ENCODE measurements at places on chromosomes 4 and X.

GRCh38 chrX:72305286-72306084 is at the start of gene CITED1:
Gene CITED1 (minus strand): TSS chrX:72305914. CDS start chrX:72302869, 3,045 bp downstream.
- DNase-seq, result no peak

- DNase-seq, result no peak
Observed at GRCh38 chr4:90039122-90039521, 88.1 kb upstream of the CCSER1 start.

- DNase-seq, result no peak
Observed at GRCh38 chrX:26925088-26925487, 538.1 kb downstream of the PPP4R3C start.

DNA sequence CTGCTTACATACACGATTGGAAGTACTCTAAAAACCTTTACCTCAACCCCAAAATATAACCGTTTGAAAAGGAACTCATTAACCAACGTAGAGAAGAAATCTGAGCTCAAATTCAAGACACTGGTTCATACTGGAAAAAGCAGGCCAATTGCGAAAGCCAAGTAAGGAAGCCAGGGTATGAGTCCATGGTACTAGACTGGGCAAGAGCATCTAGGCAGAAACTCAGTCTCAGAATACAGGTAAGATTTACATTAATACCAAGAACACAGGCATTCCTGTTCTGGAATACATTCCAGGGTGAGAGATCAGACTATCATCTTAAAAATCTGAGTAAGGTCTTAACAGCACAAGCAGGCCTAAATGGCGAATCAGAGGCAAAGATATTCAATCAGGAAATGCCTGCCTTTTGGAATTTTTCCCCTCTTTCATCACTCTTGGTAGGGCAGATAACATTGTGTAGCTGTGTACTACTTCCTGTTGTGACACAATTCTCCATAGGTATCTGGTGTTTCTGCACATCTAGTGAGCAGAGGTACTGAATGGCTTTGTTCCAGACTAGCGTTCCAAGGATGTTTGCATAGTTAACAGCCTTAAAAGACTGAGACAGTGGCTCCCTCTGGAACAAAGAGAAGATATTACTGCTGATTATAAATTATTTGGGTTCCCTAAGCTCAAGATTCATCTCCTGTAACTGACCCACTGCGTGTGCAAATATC is 311.3 kb downstream of the PCDH19 start:
- DNase-seq, result no peak

DNA sequence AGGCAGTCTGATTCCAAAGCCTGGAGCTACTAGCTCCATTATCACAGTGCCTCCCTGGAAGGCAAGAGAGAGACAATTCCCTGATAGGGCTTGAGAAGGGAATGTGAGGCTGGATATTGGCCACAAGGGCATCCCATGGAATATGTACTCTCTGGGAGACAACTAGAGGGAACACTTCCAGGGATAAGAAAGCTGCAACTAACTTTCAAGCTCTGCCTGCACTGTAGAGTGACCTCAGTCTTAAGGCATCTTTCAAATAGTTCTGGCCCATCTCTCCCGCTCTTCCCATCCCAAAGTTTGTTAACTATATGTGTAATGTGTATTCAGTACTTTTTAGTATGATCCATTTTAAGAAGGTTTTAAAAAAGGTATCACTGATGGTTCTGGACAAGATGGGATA is 13.1 kb upstream of the RNF212 start:
- DNase-seq, result no peak

- no peak for DNase-seq
Observed at GRCh38 chr4:105714932-105715331, 6.3 kb downstream of the GSTCD start.

DNA sequence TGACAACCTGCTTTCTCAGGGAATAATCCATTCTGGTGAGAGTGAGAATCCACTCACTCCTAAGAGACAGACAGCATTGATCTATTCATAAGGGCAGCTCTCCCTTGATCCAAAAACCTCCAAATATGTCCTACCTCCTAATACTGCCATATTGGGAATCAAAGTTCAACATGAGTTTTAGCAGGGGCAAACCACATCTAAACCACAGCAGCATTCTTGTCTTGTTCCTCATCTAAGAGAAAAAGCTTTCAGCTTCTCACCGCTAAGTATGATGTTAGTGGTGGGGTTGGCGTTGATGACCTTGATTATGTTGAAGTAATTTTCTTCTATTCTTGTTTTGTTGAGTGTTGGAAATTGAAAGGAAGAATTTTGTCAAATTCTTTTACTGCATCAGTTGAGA is 69.6 kb downstream of the SERTM2 start:
- peak; percentile 36 for DNase-seq

DNA sequence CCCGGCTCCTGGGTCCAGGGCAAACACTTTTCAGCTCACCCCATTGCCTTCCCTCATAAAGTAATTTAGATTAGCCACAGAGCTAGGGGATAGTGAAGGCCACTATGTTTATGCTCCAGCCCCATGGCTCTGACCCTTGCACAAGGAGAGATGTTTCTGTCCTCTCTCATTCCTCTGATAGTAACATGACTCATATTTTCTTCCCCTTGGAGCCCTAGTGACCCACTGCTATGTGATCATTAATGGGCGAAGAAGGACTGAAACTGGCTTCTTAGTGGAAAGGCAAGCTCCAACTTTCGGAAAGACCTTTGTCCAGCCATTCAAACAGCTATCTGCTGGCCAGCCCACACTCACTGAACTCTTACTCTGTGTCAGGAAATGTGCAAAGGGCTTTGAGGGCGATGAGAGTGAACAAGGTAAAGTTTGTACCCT is 12.3 kb downstream of the CLDN2 start:
- no peak for DNase-seq

- no peak for DNase-seq
Observed at GRCh38 chr4:119657111-119657611, 28.6 kb upstream of the PDE5A start.

DNA sequence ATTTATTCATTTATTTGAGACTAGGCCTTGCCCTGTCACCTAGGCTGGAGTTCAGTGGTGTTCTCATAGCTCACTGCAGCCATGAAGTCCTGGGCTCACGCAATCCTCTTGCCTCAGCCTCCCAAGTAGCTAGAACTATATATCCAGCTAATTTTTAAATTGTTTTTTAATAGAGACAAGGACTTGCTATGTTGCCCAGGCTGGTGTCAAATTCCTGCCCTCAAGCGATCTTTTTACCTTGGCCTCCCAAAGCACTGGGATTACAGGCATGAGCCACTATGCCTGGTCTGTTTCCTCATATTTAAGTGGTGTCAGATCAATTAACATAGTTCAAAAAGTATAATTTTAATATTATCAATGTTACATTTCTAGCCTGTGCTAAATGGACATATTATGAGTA is 68.5 kb downstream of the AFF1 start:
- DNase-seq, result no peak

GRCh38 chrX:41518841-41519220 is 71.7 kb downstream of the NYX start:
- no peak for DNase-seq

DNA sequence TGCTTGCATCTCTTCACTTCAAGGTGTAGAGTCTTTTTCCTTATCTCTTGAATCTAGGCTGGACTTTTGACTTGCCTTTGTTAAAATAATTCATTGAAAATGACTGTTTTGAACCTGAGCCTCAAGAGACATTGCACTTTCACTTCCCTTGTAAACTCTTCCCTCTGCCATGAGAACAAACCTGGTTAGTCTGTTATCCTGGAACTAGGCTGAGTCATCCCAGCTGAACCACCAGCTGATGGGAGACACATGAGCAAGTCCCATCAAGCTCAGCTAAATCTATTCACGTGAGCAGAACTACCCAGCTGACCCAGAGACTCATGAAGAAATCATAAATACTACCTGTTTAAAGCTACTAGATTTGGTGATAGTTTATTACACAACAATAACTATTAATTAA is 202.3 kb upstream of the CENPE start:
- peak; percentile 61 for DNase-seq

DNA sequence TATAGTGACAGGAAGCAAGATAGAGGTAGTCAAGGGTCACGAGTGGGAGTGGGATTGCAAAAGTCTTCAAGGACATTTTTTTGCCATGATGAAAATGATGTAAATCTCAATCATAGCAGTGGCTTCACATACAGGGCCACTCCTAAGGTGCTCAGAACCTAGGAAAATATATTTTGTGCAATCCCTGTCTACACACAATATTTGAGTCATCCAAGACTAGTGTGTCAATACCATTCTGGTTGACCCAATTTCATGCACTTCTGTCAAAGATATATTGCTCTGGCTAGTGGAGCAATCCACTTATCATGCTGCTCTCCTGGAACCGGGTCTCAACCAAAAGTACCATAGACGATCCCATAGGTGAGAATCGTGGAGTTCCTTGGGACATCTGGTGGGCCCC is 24.2 kb upstream of the XPNPEP2 start:
- no peak for DNase-seq

DNA sequence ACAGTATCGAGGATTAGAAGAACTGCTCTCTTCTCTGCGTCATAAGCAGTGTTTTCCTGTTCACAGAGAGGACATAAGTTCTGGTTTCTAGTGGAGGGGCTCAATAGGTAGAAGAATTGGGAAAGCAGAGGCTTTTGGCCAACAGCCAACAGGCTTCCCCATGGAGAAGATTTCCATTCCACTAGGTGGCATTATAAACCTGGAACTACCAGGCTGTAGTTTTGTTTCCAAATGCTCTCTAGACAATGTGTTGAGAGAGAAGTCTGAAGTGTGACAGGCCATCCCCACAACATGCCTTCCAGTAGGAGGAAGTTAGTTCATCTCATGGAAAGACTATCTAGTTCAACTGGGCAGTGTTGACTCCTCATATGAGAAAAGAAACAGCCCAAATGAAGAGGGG is 63.8 kb upstream of the ANXA10 start:
- DNase-seq, result no peak

DNA sequence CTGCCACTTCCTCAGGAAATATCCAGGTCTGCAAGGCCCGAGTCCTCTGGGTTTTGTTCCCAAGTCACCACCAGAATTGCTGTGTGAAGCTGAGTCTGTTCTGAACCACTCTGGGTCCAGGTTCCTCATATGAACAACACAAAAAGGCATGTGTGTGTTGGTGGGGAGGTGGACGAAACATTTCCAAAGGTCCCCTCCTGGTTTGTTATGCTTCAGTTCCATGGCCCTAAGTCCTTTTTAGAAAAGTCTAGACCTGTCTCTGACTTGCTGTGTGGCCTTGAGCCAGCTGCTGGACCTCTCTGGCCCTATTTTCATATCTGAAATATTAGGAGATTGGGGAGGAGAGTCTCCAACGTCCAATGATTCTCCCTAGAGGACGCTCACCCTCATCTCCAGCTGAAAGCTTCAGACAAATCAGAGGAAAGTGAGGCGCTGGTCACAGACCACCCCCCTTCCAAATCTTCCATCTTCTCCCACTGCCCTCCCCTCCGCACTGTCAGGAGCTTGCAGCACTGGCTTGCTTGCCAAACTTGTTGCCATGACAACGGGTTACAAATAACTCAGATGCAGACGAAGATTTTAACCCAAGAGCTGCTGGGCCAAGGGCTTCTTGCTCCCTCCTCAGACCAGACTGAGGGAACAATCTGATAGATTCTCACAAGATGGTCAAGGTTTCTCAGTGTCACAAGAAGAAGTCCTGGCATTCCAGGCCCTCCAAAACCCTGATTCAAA is 64.5 kb downstream of the SMC1A start:
- DNase-seq, result peak; percentile 13

GRCh38 chr4:53535567-53535966 is 55.7 kb downstream of the LNX1 start:
- DNase-seq, result peak; percentile 77

- DNase-seq, result no peak
Observed at GRCh38 chr4:189185810-189186432, 754.8 kb upstream of the FRG1 start.

DNA sequence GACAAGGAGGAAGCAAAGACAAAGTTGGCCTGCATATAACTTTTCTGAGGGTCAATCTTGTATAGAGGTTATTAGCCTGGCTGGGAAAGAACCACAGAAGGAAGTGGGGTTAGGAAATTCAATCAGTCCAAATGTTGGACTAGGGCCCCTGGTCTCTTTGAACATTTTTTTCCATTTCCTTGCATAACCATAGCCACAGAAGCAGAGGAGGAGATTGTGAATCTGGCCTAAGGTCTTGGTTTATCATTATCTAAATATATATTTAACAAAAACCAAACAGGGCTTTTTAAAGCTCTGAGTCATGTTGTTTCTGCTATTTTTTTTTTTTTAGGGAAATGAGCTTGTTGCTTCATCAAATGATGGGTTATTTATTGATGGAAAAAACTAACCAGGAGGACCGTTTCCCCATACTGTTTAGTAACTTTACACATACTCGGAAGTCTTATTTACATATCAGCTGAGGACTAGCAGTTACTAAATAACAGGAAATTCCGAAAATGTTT is 97.7 kb upstream of the ACSL4 start:
- DNase-seq, result peak; percentile 88

- no peak for DNase-seq
Observed at GRCh38 chr4:10893395-10893794, 208.8 kb upstream of the CLNK start.

DNA sequence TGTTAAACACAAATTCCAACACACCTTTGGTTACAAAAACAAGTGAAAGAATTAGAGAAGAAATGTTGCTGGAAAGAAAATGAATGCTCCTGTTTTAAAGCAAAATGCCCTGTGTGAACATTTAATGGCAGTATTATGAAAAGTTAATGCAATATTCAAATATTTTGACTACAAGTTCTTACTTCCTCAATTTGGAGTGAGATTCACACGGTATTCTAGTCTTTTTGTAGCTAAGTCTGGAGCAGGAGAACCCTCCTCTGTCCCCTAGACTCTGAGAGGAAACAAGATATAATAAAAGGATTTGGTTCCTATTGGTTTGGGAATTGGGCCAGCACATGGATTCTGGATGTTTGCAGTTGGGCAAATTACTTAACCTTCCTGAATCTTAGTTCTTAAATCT is 12.7 kb downstream of the MAD2L1 start:
- peak; percentile 23 for DNase-seq

DNA sequence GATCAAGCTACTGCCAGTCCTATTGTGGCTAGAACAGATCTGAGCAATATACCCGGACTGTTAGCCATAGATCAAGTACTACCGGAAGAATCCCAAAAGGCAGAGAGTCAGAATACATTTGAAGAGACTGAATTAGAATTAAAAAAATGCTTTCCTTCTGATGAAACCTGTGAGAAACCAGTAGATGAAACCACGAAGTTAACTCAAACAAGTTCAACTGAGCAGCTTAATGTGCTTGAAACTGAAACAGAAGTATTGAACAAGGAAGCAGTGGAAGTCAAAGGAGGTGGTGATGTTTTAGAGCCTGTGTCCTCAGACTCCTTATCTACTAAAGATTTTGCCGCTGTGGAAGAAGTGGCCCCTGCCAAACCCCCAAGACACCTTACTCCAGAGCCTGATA is 46.8 kb downstream of the WDR44 start:
- peak; percentile 26 for DNase-seq

GRCh38 chr4:40395908-40396793 is 61.0 kb downstream of the CHRNA9 start:
- no peak for DNase-seq
